Stimulated activated CD4-positive, alpha-beta T cell treated with anti-CD3 and anti-CD28 coated beads, Interleukin-4, amount 100 ng/mL, for 1 hour (primary cell): ENCODE measurements at places on chromosomes 4 and X.

GRCh38 chrX:117532339-117532738, 584.3 kb downstream of the KLHL13 start:
- DNase-seq = no peak

- no peak for DNase-seq
Observed at GRCh38 chrX:6291444-6291843, 62.8 kb upstream of the NLGN4X start.

GRCh38 chrX:136572030-136572429, 40.0 kb downstream of the VGLL1 start:
- DNase-seq = no peak

GRCh38 chr4:129138810-129139496, 43.0 kb downstream of the C4orf33 start:
- DNase-seq = no peak

DNA sequence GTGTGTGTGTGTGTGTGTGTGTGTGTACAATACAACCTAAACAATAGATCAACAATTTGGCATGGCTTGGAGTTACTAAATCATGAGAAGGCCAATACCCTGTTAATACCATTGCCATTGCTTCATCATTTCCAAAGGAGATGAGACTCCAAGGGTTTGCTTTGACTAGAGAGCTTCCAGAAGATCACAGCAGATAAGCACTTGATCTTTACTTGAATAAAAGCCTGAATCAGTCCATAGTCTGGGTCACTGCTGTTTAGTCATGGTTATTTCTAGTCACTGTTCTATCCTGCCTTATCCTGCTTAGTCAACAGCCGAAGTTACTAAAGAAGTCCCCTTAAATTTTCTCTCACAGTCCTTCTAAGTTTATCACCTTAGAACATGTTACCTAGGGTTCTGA, 58.2 kb downstream of the RAB40AL start:
- DNase-seq = no peak

DNA sequence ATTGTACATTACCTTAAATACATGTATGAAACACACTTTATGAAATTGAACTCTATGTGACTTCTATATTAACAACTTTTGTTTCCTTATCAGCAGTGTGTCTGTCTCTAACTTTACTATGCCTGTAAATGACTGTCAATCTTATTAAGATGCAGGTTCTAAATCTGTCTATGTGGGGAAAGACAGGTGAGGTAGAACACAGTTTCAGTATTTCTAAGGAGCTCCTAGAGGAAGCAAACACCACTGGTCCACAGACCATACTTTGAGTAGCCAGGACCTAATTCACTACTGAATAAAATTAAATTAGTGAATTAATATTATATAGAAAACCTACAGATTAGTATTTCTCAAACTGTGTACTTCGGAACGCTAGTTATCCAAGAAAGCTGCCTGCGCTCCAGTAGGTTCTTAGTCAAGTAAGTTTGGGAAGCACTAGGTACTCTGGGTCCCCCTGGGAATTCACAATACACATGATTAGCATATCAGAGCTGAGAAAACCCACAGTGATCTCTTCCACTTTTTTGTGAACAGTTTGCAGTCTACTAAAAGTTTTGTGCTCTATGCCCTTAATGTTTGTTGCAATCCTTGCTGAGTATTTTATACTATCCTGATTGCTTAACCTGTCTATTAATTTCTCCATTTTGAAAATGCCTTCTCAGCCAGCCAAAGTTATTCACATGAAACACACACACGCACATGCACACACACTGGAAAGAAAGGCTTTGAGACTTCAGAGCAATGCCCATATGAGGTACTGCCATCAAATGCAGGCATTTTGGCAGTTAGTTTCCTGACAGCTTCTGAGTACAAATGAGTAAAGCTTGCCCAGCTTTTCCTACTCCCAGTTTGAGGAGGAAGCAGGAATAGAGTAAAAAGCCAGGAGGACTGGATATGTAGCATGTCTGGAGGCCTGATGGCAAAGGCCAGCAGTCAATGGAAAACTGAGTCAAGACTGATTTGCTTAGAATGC, 133.6 kb upstream of the CPEB2 start:
- no peak for DNase-seq

DNA sequence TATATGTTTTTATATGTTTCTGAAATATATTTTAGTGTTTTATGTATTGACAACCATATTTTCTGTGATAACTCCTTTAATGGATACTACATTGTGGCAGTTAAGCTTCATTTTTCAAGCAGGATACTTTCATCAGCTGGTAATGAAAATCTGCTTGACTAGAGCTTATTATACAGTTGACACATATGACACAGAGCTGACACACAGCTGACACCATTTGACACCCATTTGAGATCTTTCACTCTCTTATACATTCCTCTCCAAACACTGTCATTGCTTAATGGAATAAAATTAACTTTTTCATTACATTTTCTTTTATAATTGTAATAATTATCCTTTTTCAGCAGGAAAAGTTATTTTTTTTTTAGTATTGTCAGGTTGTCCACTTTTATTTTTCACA, 561.1 kb upstream of the NDST4 start:
- no peak for DNase-seq

- DNase-seq = no peak
Observed at GRCh38 chr4:25154594-25155265, 5.5 kb downstream of the SEPSECS start.

DNA sequence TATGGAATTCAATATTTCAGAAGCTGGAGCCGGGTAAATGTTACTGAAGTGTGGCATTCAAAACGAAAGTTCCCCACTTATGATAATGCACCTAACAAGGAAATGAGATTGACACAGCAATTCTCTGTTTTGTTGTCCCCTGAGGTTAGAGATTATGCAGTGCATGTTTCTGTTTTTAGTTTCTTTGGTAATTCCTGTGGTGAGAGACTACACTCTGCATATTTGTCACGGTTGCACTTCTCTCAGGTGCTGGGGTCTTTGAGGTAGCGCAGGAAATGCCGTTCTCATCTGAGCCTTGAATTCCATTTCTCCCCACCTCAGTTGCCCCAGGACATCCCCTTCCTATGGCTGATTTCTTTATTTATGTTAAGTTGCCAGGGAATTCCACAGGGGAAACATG, 15.3 kb upstream of the BEND4 start:
- DNase-seq = no peak

DNA sequence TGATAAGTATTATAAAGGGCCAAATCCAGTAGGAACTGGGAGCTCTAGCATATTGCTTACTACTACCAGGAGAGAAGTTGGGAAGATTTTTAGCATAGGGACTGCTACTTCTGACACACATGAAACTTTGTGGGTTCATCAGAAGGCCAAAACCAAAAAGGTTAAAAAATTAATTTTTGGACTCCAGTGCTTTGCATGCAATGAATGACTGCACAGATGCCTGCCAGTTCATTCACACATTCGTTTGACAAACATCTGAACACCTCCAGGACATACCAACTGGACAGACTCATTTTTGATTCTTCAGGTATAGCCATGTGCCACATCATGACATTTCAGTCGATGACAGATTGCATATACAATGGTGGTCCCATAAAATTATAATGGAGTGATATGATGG, 79.8 kb downstream of the MID1IP1 start:
- no peak for DNase-seq

DNA sequence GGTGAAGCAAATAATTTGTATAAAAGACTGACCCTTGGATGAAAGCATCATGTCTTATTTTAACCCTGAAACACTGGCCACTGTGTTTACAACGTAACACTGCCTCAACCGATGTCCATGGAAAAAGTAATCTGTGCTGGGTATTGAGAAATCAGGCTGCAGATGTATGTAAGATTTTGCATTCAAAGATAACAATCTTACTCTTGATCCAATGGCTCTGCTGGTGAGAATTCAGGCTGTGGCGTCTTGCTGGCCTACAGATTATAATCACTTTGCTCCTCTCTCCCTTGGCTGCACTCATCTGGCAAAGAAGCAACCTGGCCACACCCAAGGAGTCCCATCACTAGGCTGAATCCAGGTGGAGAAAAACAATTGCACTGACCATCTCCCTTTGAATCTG, 7.5 kb downstream of the ADGRA3 start:
- DNase-seq = no peak

DNA sequence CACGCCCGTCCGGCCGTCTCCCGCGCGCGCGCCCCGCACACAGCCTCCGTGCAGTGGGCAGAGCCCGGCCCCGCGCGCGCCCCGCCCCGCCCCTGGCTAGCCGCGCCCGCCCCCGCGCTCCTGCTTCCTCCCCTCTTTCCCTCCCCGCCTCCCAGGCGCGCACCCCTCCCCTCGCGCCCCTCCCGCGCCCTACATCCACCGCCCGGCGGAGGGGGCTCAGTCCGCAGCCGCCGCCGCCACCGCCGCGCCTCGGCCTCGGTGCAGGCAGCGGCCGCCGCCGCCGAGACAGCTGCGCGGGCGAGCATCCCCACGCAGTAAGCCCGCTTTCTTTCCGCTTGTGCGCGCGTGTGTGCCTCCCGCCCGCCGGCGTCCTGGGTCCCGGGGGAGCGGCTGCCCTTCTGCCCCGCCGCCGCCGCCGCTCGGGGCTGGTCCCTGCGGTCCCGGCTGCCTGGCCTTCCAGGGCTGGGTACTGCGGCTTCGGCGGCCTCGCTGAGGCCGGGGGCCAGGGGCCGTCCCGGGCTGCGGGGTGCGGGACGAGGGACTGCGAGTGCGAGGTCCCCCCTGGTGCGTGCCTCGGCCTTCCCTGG, at the start of gene FHL1:
TSS of gene FHL1 (plus strand) at position 219 of the 587 bp plus-strand sequence.
- DNase-seq = peak; percentile 61

- DNase-seq = no peak
Observed at GRCh38 chr4:76952656-76953582, 3.4 kb downstream of the SEPTIN11 start.

GRCh38 chr4:85200106-85200505, 233.6 kb upstream of the WDFY3 start:
- DNase-seq = no peak
